T-helper 2 cell treated with Interferon-gamma antibody and Interleukin-4, amounts not matched to agents 5 μg/mL and 100 μg/mL, for 36 hours (primary cell): ENCODE measurements at places on chromosomes 4 and X.

DNA sequence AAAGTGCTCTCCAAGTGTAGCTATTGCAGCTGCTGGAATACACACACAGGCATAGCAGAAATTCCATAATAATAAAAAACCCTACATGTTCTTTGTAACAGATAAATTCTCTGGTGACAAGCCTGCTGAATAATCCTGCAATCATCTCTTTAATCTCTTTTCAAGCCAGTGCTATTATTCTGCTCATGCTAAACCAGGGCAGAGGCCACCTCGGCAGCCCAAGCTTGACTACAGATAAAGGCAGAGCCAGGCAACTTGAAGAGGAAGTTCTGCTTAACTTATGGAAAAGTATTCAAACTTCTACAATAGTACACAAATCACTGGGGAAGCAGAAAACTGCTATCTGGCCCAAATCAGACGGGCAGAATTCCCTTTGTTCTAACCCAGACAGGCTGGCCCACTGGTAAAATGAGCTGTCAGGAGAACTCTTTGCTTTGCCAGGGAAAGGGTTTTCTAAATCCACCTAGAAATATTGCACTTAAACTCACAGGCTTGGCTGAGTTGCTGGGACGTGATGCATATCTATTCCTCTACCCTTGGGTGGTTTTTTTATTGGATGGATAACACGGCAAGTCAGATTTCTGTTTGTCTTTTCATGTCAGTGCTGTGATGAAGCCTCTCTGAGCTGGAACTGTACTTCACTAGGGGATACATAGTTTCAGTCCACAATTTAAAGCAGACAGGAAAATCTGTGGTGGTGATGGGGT lies 70.5 kb downstream of the GATB start:
- no peak overlapping the region for H3K4me3 ChIP-seq
- no peak for DNase-seq
- peaks cover 4% of the 10 kb centered on the region for H3K4me1 ChIP-seq
- no peak overlapping the region for H3K27ac ChIP-seq

DNA sequence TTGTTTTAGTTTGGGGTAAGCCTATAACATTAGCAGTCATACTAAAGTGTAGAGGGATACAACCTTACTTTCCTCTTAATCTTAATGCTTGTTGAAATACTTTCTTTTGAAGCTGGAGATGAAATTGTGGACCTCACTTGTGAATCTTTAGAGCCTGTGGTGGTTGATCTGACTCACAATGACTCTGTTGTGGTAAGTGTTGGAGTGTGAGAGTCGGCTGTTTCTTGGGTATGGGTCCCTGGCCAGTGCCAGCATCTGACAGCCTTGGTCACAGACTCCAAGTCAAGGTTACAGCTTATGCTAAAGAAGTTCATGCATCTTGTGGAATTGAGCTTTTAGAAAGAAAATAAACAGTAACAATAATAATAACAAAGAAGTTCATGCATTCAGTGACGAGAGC lies 31.6 kb downstream of the RNF4 start:
- DNase-seq: no peak
- no peaks in the 10 kb centered on the region for H3K27me3 ChIP-seq

GRCh38 chr4:16270454-16271328 lies 44.4 kb upstream of the TAPT1 start:
- peaks cover 3% of the 10 kb centered on the region for H3K4me1 ChIP-seq
- no peak overlapping the region for H3K4me3 ChIP-seq
- DNase-seq: no peak

DNA sequence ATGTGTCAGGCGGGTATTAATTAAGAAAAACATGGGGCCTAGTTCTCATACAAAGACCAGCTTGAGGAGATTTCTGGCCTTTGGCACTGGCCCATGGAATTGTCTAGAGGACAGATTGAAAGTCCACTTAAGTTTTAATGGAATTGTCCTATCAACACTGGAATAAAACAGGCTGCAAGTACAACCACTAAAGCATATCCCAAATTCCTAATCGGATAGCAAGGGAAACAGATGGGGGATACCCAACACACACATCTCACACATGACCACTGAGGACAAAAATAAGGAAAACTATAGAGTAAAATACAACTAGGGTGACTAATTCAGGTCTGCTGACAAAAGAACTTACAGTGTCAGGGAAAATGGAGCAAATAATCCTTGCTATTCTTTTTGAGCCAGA lies 167.8 kb downstream of the GASK1B start:
- no peaks in the 10 kb centered on the region for H3K27me3 ChIP-seq
- no peak for DNase-seq
- H3K4me3 ChIP-seq: no peak overlapping the region
- H3K36me3 ChIP-seq: no peaks in the 10 kb centered on the region

- H3K36me3 ChIP-seq: no peaks in the 10 kb centered on the region
- H3K27me3 ChIP-seq: no peaks in the 10 kb centered on the region
- H3K27ac ChIP-seq: no peak overlapping the region
- no peak overlapping the region for H3K4me3 ChIP-seq
- DNase-seq: no peak
These were observed 885.3 kb downstream of the GLUD2 start for GRCh38 chrX:121932688-121933087.

- H3K36me3 ChIP-seq: no peaks in the 10 kb centered on the region
- no peak overlapping the region for H3K27ac ChIP-seq
- no peak overlapping the region for H3K4me3 ChIP-seq
- no peaks in the 10 kb centered on the region for H3K4me1 ChIP-seq
- peak; percentile 17 for DNase-seq
- H3K27me3 ChIP-seq: peaks cover 5% of the 10 kb centered on the region
These were observed 134.2 kb downstream of the EIF4E start for GRCh38 chr4:98794565-98795205.

DNA sequence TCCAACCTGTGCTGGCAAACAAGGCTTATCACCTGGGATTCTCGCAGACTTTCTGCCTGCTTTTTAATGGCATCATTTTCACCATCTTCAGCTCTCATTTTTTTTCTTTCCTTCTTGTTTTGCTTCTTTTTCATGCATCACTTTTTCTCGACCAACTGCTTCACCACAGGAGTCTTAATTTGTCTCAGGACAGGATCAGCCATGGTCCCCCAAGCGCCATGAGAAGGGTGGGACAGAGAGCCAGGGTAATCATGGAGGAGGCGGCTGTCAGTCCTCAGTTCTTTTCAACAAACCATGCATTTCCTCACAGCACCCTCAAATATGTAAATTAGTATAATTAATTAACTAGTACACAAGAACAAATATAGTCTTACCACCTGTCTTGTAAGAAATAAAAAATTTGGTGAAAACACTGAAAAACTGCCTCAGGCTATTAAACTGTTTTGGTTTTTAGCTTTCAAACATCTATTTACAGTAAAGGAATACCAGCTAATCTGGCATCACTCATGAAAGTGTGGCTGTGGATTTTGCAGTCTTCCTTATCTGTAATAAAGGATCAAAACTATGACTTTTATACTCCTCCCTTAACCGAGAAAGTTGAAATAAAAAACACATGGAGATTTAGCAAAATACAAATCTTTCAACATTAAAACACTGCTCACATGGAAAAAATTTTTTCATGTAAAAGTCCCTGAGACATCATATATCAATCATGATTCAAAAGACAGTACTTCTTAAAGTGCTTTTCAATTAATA lies 19.1 kb downstream of the EIF4E start:
- no peak for DNase-seq
- H3K27ac ChIP-seq: no peak overlapping the region
- H3K27me3 ChIP-seq: no peaks in the 10 kb centered on the region
- H3K36me3 ChIP-seq: peaks cover 23% of the 10 kb centered on the region

DNA sequence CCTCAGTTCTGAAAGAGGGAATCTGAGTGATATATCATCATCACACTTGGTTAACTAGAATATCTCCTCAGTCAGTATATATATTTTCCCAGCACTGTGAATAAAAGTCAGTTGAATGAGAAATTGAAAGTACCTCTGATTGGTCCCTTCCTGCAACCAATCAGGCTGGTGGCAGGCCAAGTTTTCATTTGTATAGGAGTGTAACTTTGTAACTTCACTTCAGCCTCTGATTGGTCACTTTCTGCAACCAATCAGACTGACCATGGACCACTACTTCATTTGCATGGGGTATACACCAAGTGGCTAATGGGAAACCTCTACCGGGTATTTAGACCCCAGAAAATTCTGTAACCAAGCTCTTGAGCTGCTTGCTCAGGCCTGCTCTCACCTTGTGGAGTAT lies 2.0 kb upstream of the PGK1 start:
- H3K27ac ChIP-seq: peak overlapping the region; percentile 72
- no peak for DNase-seq
- peaks cover 28% of the 10 kb centered on the region for H3K36me3 ChIP-seq
- peaks cover 21% of the 10 kb centered on the region for H3K4me1 ChIP-seq
- no peaks in the 10 kb centered on the region for H3K27me3 ChIP-seq

DNA sequence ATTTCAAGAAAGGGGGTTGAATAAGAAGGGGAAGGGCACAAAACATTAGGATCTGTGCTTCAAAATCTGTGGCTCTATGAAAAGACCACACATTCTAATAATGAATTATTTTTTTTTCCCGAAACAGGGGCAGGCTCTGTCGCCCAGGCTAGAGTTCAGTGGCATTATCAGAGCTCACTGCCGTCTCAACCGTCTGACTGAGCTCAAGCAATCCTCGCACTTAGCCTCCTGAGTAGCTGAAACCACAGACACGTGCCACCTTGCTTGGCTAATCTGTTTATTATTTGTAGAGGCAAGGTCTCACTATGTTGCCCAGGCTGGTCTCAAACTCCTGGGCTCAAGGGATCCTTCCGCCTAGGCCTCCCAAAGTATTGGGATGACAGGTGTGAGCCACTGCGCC lies 33.4 kb downstream of the ACSL1 start:
- H3K27ac ChIP-seq: no peak overlapping the region
- H3K27me3 ChIP-seq: no peaks in the 10 kb centered on the region
- H3K36me3 ChIP-seq: peaks cover 7% of the 10 kb centered on the region
- H3K4me3 ChIP-seq: no peak overlapping the region

DNA sequence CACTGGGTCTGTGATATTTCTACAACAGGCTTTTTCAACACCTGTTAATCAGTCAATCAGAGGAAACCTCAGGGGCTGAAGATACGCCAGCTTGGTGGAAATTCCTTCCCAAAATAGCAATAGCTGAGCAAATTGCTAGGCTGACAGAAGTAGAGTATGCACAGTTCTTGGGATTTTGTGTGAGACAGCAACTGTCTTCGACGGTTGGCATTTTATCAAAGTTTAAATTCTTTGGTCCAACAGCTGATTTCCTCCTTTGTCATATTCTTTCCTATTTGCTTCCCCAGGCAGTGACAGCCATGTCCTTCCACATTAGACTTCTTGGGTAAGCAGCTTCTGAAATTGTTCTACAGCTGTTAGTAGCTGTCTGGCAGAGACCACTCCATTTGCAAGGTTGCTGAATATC lies 8.0 kb upstream of the PALLD start:
- H3K27me3 ChIP-seq: peaks cover 18% of the 10 kb centered on the region
- no peaks in the 10 kb centered on the region for H3K4me1 ChIP-seq
- H3K27ac ChIP-seq: no peak overlapping the region
- no peak for DNase-seq
- H3K36me3 ChIP-seq: no peaks in the 10 kb centered on the region

DNA sequence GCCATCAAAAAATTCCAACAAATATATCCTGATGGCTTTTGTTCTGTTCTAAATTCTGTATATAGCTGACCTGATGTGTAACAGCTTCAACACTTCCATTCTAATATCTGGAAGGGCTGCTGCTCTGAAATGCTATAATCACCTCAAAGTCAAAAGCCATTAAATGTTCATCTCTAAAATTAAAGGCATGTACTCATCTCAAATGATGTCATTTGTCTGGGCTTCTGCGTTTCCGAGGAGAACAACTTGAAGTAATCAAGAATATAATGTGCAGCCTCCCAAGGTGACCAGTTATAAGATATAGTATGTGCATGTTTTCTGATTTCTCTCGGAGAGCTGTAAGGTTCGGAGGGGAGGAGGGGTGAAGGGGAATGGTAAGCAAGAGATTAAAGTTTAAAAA lies 237.6 kb downstream of the SCFD2 start:
- no peak overlapping the region for H3K27ac ChIP-seq
- H3K27me3 ChIP-seq: no peaks in the 10 kb centered on the region
- no peak for DNase-seq
- peaks cover 6% of the 10 kb centered on the region for H3K4me1 ChIP-seq
- no peak overlapping the region for H3K4me3 ChIP-seq
- peaks cover 5% of the 10 kb centered on the region for H3K36me3 ChIP-seq

DNA sequence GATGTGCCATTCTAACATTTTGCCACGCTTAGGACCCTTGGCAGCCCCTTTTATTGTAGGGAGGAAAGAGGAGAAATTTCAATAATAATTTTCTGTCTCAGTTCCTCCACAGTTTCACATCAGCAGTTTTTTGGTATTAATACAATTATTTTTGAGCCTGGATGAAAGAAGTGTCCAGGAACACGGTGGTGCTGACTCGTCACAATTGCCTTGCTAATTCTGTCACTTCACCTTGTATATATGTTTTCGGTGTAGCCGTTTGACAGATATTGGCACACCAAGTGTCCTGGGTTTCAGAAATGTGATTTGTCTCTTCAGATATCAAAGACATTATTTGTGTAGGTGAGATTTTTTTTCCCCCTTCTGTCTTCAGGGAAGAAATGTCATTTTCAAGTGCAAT lies 142.2 kb downstream of the ARHGAP10 start:
- DNase-seq: no peak
- no peaks in the 10 kb centered on the region for H3K4me1 ChIP-seq
- H3K36me3 ChIP-seq: peaks cover 10% of the 10 kb centered on the region
- no peaks in the 10 kb centered on the region for H3K27me3 ChIP-seq
- H3K27ac ChIP-seq: no peak overlapping the region
- H3K4me3 ChIP-seq: no peak overlapping the region

DNA sequence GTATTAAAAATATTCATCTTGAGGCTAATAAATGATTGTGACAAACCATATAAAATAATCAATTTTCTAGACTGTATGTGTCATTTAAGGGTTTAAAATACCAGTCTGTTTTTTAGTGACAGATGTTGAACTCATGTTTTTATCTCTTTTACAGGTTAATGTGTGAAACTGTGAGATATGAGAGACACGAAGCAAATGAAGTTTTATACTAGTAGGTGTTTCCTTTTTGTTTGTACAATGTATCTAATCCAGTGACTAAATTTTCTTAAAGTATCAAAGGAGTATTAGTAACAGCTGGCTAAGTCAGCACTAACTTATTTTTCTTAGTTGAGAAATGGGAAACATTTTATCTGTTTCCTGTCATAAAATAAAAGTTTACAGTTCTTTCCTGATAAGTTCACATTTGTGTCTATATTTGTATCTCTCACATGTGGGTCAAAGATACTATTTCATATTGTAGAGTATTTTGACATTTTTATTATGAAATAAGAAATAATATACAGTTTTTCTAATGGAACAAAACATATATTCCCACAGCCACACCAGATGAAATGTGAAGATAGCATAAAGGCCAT lies 90.3 kb downstream of the RAPGEF2 start:
- no peak for DNase-seq
- H3K27me3 ChIP-seq: no peaks in the 10 kb centered on the region
- no peak overlapping the region for H3K27ac ChIP-seq
- no peak overlapping the region for H3K4me3 ChIP-seq
- no peaks in the 10 kb centered on the region for H3K36me3 ChIP-seq
- peaks cover under 1% of the 10 kb centered on the region for H3K4me1 ChIP-seq

DNA sequence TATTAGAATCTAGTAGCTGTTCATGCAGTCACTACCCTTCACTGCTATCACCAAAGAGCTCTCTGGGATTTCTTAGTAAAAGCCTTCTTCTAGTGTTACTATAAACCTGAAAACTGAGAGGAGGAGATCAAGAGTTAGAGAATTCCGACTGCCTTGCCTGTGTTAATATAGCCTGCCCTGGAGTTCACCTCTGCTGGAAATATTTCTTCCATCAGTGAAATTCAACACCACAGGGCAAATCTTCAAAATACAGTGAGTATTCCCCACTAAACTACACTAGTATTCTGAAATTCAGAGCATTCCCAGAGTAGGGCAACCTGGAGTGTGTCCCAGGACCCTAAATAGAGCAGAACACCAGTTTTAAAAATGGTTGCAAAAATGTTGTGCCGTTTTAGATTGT lies 301.1 kb downstream of the ARHGAP24 start:
- no peak overlapping the region for H3K27ac ChIP-seq
- no peaks in the 10 kb centered on the region for H3K4me1 ChIP-seq
- no peak overlapping the region for H3K4me3 ChIP-seq
- no peaks in the 10 kb centered on the region for H3K27me3 ChIP-seq
